ENCODE measurements at places on chromosomes 6 and 20. TPM values are rescaled to one million over a fixed set of nuclear protein-coding genes. Genes with fewer than 3 reads are reported as not detected.

The CPXM1 gene
- 106 TPM for total RNA-seq

DNA sequence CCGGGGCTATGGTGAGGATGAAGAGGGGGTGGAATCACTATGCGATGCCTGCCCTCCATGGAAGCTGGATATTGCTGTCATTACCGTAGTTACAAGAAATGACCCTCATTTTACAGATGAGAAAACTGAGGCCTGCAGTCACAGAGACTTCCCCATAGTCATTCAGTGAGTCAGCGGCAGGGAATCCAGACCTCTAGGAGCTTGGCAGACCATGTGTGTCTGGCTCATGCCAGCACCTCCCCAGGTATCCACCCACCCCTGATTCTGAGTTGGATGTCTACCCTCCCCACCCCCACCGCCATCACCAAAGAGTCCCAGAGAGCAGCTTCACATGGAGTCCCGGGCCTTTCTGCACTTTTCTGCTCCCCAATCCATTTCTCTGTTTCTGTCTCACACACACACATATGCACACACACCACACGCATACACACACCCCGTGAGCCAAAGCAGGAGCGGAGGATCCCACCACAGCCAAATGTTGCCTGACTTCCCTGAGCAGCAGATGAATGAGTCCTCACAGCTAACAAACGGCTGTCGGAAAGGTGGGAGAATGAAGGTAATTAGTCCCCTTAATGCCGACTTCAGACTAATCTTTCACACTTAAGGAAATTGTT is 24.8 kb downstream of the CDH22 start:
- H3K27ac ChIP-seq = no peak overlapping the region
- no peak overlapping the region for H3K4me3 ChIP-seq
- no peaks in the 10 kb centered on the region for H3K36me3 ChIP-seq
- no peaks in the 10 kb centered on the region for H3K4me1 ChIP-seq

The CST9L gene
- total RNA-seq = not detected

DNA sequence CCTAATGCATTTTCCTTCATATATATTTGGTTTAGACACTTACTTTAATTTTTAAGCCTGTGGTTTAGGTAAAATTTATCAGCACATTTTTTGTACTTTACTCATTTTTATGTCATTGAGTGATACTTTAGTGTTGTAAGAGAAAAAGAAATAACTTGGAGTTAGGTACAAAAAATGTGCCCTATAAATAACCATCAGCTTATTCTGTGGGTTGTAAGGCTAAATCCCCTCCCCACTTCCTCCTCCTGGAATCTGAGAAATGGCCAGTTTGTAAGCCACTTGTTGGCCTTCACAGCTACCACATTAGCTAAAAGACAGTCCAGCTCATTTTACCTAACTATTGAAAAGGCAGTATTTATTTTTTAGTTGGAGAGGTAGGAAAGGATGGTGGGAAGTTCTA is 576.3 kb downstream of the PKHD1 start:
- H3K4me1 ChIP-seq = peaks cover 28% of the 10 kb centered on the region
- peaks cover 4% of the 10 kb centered on the region for H3K36me3 ChIP-seq
- no peak for DNase-seq

DNA sequence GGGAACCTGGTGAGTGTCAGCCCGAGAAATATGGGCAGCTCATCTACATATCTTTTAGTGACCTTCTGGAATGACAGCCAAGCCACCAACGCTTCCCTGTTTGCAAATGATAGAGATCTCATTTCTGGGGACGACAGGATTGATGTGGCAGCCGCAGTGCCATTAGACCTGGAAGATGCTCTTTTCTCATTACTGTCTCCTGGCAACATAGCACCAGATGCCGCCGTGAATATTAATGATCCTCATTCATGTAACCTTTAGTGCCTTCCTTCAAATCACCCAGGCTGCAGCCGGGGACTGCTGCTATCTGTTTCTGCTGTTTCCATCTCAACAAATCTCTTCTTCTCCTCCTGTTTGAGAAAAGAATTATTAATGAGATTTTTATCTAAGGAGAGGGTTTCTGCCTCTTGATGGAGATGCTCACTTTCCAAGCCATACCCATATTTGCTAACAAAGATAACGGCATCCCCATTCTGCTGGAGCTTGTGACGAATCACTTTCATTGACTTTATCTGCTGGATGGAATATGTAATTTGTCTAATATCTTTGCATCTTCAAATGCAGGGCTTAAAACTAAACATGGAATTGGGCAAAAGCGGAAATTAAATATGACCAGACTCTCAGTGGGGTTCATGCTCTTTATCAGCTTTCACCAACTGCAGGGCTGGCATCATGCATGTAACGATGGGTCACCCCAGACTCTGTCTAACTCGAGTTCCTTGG is 74.8 kb upstream of the KIF16B start:
- H3K4me3 ChIP-seq = no peak overlapping the region
- DNase-seq = no peak
- H3K27me3 ChIP-seq = peaks cover 13% of the 10 kb centered on the region
- H3K36me3 ChIP-seq = no peaks in the 10 kb centered on the region
- H3K4me1 ChIP-seq = peaks cover 6% of the 10 kb centered on the region

DNA sequence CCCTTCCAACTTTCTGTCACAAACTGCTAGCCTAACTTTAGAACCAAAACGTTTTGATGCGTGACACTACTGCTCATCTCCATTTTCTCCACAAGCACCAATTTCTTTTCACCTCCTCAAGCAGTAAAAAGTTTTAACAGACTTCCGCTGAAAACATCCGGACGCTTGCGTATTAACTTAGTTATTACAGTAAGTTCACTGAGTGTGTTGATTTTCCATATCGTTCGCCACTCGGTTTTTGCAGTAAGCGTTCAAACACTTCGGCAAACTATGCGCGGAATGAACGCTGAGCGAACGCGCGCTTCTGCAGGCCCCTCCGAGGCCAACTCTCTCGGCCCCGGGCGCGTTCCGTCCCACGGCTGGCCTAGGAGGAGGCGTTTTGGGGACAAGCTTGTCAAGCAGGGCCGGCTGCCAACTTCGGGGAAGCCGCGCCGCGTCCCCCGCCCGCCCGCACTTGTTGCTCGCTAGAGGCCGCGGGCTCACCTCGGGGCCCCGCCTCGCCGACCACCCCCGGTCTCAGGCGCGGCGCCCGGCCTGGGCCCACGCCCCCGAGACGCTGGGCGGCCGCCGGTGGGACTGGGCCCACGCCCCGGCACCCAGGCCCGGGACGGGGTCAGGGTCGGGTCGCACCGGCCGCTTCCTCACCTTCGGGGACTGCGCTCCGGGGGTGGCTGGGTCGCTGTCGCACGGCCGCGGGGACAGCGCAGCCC is 945 bp downstream of the PHF10 start:
- H3K36me3 ChIP-seq = peaks cover 5% of the 10 kb centered on the region
- peak overlapping the region; percentile 95 for H3K4me3 ChIP-seq
- peak overlapping the region; percentile 94 for H3K27ac ChIP-seq
- H3K27me3 ChIP-seq = peaks cover 3% of the 10 kb centered on the region
- H3K4me1 ChIP-seq = peaks cover 38% of the 10 kb centered on the region

DNA sequence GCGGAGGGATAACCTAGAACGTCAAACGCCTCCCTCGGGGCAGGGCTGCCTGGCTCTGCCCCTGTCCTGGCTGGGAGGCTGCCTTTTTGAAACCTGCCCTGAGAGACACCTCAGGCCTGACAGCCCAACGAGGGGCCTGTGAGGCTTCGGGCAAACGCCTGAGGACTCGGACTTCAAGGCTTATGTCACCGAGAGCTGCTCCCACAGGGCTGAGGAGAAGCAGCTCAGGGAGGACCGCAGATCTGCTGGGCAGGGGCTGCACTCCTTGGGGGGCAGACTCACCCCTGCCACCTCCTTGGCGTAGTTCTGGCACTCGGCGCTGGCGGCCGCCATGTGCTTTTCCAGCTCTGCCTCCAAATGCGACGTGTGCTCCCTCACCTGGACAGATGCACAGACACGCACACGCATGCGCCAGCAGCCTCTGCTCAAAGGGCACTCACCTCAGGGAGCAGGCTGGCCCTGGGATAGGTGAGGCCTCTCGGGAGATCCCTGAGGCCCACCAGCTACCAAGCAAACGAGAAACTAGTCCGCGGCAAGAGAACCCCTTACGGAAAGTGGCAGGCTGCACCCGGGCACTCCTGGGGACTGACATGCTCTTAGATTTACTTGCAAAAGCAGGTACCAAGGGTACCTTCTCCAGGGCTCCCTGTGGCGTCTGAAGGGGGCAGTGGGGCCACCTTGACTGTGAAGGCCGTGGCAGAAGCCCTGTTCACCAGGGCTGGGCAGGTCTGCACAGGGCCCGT is 49.6 kb downstream of the DSTN start:
- no peaks in the 10 kb centered on the region for H3K4me1 ChIP-seq
- DNase-seq = peak; percentile 51
- no peak overlapping the region for H3K4me3 ChIP-seq

DNA sequence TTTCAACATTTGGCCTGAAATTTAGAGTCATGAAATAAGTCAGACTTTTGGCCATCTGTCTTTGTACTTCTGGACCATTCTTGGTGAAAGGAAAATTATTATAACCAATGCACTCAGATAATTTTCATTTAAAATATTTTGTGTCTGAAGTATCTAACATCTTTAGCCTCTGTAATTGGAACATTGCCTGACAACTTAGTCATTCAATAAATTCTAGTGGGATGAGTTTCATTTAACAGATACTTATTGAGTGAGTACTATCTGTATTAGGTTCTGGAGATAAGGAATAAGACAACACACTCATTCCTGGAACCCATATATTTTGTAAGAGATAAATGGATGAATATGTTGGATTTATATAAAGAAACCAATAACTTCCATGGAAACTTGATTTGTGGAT is 536.0 kb downstream of the BCKDHB start:
- H3K4me3 ChIP-seq = no peak overlapping the region
- H3K27me3 ChIP-seq = no peaks in the 10 kb centered on the region
- no peak for DNase-seq
- H3K4me1 ChIP-seq = peaks cover 18% of the 10 kb centered on the region
- no peaks in the 10 kb centered on the region for H3K36me3 ChIP-seq

The CALHM5 gene
- total RNA-seq = 0.10 TPM

GRCh38 chr6:46947497-46947896 is 25.8 kb upstream of the ADGRF5 start:
- no peak overlapping the region for H3K27ac ChIP-seq
- DNase-seq = no peak
- H3K4me1 ChIP-seq = no peaks in the 10 kb centered on the region
- peaks cover 4% of the 10 kb centered on the region for H3K27me3 ChIP-seq
- H3K4me3 ChIP-seq = no peak overlapping the region

- H3K4me3 ChIP-seq = peak within 1 kb of the TSS; percentile 98
- H3K4me1 ChIP-seq = peaks cover 20% of the 10 kb centered on the region
- peak within 1 kb of the TSS; percentile 91 for H3K27ac ChIP-seq
- DNase-seq = peak; percentile 83
- H3K27me3 ChIP-seq = no peaks in the 10 kb centered on the region
- H3K36me3 ChIP-seq = peaks cover 28% of the 10 kb centered on the region
These were observed at the start of gene PRIM2 for GRCh38 chr6:57317060-57317943. TSS of gene PRIM2 (plus strand) at chr6:57317630. CDS start at chr6:57318446, 816 bp downstream.

GRCh38 chr6:2008383-2008976 is 236.9 kb downstream of the GMDS start:
- peaks cover 3% of the 10 kb centered on the region for H3K36me3 ChIP-seq
- no peak overlapping the region for H3K4me3 ChIP-seq
- DNase-seq = no peak
- H3K27me3 ChIP-seq = no peaks in the 10 kb centered on the region
- H3K27ac ChIP-seq = no peak overlapping the region
- H3K4me1 ChIP-seq = peaks cover 4% of the 10 kb centered on the region

DNA sequence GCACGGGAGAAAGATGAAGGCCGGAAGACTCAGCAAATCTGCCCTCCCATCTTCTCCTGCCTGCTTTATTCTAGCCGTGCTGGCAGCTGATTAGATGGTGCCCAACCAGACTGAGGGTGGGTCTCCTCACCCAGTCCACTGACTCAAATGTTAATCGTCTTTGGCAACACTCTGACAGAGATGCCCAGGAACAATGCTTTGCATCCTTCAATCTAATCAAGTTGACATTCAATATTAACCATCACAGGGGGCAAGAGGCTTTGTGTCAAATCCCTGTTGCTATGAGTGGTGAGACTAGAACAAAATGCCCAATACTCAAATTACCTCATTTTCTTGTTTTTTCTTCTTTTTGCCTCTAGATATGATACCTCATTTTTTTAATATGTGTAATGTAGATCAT is 27.4 kb upstream of the PLAGL1 start:
- H3K27me3 ChIP-seq = no peaks in the 10 kb centered on the region
- H3K4me1 ChIP-seq = peaks cover 10% of the 10 kb centered on the region
- H3K27ac ChIP-seq = no peak overlapping the region
- H3K36me3 ChIP-seq = peaks cover 3% of the 10 kb centered on the region

- H3K27me3 ChIP-seq = no peaks in the 10 kb centered on the region
- no peak overlapping the region for H3K27ac ChIP-seq
- no peak overlapping the region for H3K4me3 ChIP-seq
- no peak for DNase-seq
These were observed 27.7 kb upstream of the MPC1 start for GRCh38 chr6:166410426-166410935.

DNA sequence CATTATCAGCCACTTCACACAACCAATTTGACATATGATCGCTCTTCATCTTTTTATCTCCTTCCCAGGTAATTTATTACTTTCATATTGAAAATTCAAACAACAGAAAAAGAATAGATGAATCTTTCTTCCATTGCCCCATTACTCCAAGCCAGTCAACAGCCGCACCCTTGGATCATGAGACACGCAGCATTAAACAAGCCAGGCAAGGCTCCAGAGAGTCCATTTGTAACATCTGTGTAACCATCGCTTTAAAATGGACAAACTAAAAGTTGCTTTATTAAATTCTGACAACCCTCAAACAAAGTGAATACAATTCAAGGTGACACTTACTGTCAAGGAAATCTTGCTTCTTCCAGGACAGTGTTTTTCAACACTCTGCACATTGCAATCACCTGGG is 200.3 kb downstream of the EPM2A start:
- no peak overlapping the region for H3K4me3 ChIP-seq
- no peaks in the 10 kb centered on the region for H3K27me3 ChIP-seq
- H3K36me3 ChIP-seq = no peaks in the 10 kb centered on the region
- no peak overlapping the region for H3K27ac ChIP-seq

DNA sequence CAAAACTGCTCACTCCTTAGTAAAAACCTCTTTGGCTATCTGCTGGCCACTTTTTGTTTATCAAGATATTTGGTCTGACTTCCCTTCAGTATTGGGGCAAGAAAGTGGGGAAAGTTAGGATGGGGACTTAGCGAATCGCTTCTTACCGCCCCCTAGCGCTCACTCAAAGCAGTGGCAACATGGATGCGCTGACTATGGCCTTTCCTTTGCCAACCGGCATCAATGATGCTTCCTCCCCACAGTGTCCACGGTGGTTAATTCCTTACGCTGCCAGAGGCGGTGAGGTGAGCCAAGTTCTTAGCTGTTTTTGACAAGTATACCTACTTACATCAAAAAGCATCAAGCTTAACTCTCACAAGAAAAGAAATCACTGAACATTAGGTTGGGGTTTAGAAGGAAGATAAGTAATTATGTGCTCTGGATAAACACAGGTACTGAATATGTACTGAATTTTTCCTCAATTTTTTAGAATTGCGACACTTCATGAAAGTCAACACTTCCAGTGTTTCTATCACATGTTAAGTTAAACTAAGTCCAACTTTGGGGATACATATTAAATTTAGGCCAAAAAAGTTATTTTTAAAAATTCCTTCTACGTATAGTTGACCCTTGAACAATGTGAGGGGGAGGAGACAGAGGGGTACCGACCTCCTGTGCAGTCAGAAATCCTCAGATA is 86.7 kb downstream of the GMDS start:
- no peak for DNase-seq
- no peaks in the 10 kb centered on the region for H3K27me3 ChIP-seq
- no peak overlapping the region for H3K4me3 ChIP-seq
- no peak overlapping the region for H3K27ac ChIP-seq
- peaks cover 17% of the 10 kb centered on the region for H3K4me1 ChIP-seq
